Stimulated activated CD8-positive, alpha-beta memory T cell treated with anti-CD3 and anti-CD28 coated beads, Interleukin-15, amount 100 ng/mL, for 24 hours (primary cell): ENCODE measurements at places on chromosomes 6 and 20.

DNA sequence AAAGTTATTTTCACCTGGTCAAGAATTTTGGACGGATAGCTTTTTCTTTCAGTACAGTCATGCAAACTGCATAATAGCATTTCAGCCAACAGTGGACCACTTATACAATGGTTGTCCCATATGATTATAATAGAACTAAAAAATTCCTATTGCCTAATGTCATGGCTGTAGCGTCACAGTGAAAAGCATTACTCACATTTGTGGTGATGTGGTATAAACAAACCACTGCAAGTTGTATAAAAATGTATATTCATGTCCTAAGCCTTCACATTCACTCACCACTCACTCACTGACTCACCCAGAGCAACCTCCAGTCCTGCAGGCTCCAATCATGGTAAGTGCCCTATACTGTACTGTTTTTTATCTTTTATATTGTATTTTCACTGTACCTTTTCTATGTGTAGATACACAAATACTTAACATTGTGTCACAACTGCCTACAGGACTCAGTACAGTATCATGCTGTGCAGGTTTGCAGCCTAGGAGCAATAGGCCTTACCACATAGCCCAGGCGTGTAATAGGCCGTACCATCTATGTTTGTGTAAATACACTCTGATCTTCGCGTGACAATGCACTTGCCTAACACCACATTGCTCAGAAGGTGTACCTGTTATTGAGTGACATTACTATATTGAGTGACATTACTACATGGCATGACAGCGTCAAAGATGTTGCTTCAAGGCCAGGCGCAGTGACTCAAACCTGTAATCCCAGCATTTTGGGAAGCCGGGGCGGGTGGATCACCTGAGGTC is 17.9 kb downstream of the ABHD12 start:
- no peak for DNase-seq

DNA sequence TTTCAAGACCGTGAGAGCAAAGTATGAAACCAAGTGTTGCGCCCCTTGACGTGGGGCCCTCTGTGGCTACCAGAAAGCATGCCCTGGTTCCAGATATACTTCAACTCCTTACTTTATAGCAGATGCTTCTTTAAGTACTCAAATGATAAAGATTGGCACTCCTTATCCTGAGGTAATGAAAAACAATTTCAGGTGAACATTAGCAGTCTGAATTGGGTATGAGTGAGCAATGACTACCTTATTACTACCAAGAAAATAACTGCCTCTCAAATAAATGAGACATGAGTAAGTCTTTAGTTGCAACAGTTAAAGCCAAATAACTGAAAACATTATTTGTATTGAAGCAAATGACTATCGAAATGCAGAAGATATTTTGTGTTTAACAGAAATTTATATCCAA is 408.7 kb downstream of the MMUT start:
- no peak for DNase-seq

DNA sequence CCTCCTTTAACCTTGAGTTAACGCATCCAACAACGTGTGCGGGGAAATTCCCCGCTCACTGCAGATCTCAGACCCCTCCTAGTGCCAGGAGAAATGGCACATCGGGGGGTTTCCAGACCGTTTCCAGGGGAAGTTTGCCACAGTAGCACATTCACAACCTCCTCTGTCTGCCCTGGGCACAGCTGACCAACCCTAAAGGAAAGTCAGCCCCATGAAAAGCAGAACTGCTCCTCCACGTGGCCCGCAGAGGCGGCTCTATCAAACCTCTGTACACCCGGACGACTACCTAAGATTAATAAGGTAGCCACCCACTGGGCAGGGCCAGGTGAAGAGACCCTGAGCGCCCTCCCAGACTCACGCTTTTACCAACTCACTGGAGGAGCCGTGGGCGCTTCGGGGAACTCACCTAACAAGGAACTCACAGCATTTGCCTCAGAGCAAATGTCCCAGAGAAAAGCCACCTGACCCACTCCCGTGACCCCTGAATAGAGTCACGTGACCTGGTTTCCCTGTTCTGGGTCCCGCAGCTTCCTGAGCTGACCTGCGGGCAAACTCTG is 93.1 kb downstream of the PRND start:
- no peak for DNase-seq

DNA sequence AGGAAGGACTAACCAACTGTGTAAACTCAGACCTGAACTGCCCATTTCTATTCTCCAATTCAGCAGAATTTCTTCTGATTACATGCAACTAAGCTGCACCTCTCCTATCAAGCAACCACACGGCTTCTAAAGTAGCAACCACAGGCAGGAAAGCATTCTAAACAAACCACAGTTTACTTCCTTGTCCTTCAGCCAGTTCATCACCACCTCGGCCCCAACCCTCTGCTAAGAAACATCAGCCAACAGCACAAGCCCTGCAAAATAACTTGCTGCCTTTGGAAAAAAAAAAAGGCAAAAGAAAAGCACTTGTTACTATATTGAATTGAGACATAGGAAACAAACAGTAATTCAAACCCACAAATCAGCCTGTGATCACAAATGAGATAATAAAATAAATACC is 140.3 kb downstream of the NFATC2 start:
- no peak for DNase-seq

DNA sequence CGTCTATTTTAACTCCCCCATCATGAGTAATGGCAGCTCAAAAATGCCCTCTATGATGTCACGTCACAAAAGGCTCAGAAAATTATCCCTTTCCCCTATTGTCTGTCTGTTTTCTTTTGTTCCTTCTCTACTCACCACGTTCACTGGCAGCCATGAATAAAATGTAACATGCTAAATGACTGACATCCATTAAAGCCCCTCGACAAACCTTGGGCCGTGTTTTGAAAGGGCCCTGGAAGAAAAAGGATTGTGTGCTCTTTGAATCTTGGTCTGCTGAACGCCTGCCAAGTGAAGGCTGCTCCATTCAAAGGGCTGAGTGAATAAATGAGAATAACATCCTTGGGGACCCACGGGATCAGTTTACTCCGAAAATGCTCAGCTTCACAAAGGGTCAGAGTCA is 118.7 kb downstream of the RPS12 start:
- no peak for DNase-seq

GRCh38 chr20:45289942-45290676 is 16.5 kb upstream of the RBPJL start:
- no peak for DNase-seq

DNA sequence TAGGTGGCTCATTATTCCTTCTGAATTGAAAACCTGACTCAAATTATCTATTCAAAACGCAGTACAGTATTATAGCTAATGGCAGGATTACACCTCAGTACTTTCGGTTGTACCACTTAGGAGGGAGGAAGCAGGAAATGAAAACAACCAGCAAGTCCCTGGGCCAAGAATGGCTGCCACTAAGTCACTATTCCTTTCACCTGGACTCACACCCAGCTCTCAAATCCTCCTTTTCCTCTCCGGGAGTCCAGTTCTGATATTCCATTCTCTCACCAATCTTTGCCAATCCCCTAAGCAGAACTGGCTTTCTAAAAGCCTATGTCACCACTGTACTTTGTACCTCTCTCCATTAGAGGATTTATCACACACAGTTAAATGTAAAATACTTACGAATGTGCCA is 20.6 kb downstream of the TMEM242 start:
- DNase-seq: no peak

- no peak for DNase-seq
Measured at GRCh38 chr6:80094017-80094416, 12.5 kb upstream of the BCKDHB start.

DNA sequence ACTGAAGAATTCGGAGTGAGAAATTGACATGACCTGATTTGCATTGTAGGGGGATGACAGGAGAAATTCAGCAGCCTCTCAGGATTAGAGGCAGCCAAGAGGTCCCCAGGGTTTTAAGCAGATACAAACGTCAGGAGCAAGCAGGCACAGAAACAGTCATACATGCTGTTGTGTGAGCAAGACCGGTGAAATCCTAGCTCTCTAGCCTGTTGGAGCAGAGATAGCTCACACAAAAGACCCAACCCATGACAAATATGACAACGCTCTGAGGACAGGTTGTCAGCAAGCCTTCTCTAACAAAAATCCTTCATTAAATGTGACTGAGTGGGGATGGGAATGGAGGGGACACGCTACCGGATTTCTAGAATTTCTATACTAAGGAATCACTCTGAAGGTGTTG is 23.0 kb upstream of the AKAP12 start:
- DNase-seq: no peak
